ENCODE measurements at places on chromosomes 13 and 19.

DNA sequence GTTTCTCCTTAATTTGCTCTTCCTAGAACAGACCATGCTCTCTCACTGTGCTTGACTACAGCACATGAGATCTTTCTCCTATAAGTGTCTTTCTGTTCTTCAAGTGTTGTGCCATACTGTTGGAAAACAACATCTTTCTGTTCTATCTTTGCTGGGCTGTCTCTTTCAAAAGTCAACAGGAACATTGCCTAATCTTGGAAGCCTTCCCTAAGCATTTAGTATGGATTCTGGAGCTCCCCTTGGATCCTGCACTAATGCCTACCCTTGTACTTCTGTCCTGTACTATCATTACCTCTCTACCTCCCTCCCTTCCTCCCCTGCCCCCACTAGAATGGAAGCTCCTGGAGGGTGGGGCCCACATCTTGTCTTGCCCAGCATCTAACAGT, 26.8 kb downstream of the STARD13 start:
- no peak for DNase-seq

DNA sequence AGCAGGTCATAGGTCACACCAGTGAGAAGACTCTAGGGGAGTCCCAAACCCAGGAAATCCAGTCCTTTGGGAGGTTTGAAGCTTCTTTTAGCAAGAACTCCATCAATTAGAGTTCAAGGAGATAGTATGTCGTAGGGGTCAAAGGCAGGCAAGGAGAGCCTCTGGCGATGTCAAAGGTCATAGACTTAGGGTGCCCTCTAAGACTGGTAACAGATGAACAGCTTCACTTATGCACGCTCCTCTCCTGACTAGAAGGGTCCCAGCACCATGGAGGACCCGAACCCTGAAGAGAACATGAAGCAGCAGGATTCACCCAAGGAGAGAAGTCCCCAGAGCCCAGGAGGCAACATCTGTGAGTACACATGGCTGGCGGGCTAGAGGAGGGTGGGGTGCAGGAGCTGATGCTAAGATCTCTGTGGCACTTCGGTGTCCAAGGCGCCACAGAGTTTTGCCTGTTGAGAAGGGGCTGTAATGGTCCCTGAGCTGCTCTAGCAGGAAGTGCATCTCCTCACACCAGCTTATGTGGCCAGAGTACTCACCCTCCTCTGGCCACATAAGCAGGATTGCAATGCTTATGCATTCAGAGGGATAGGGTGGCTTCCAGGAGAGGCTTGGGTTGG, 557 bp downstream of the ZNF576 start:
- DNase-seq, result no peak

- no peak for DNase-seq
Observed at GRCh38 chr19:47673426-47673825, 39.8 kb upstream of the EHD2 start.

GRCh38 chr13:97171136-97171535, 51.0 kb upstream of the MBNL2 start:
- no peak for DNase-seq

GRCh38 chr13:57553932-57554331, 77.6 kb upstream of the PCDH17 start:
- no peak for DNase-seq

DNA sequence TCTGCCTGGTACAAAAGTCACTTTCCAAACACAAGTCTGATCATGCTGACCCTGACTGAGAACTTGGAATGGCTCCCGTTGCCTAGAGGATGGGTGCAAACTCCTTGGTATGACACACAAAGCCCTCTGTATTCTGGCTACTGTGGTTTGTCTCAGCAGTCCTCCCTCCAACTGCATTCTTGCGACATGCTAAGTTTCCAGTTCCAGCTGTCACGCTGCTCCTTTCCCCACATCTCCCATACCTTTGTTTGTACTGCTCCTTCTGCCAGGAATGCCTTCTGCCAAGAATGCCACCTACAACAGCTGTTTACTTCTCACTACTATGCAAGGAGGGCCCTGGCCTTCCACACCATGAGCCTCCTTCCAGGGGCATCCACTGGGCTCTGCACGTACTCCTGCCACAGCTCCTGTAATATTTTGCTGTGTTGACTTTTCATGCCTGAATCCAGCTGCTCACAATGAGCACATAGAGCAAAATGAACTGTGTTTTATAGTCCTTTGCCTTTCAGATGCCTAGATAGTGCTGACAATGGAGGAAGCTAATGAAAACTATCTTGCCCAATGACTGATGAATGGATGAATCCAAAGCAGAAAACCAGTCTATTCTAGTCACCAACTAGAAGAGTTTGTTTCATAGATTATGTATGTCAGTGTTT, 543.7 kb downstream of the EFNB2 start:
- DNase-seq, result no peak

- no peak for DNase-seq
Observed at GRCh38 chr13:40776232-40776631, 5.2 kb upstream of the MRPS31 start.

DNA sequence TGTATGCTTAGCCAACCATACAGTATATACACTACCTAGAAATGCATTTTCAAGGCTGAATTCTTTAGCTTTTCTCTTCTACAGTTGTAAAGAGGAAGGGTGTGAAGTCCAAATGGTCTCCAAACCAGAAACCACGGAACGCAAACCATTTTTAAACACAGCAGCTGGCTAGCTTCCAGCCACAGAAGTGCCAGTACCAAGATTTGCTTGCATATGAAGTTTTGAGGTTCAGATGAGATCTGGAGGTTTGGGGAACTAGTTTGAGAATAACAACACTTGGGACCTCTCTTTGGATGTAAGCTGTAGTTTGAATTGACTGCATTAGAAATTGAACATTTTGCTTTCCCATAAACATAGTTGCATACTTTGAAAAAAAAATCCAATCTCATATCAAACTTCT, 1243.5 kb downstream of the EFNB2 start:
- no peak for DNase-seq

GRCh38 chr19:16315825-16316505, 8.7 kb upstream of the KLF2 start:
- DNase-seq, result peak; percentile 75

GRCh38 chr19:40525234-40526051, 51.2 kb upstream of the SHKBP1 start:
- DNase-seq, result no peak

DNA sequence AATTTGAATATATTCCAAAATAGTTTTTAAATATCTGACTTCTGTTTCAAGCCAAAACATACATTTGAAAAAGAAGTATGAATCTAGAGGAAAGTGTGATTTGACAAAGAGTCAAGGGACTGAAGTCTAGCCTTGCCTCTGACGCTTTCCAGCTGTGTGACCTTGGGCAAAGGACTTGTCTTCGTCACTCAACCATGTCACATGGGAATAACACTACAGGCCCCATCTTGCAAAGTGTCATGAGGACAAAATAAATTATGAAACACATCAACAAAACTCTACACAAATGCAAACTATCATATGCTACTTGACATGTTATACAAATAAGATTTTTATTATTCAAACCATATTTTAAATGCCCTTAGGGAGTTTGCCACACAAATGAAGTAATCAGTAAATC, 73.0 kb downstream of the CYSLTR2 start:
- peak; percentile 75 for DNase-seq

- no peak for DNase-seq
Observed at GRCh38 chr13:97301382-97302095, 79.4 kb downstream of the MBNL2 start.

DNA sequence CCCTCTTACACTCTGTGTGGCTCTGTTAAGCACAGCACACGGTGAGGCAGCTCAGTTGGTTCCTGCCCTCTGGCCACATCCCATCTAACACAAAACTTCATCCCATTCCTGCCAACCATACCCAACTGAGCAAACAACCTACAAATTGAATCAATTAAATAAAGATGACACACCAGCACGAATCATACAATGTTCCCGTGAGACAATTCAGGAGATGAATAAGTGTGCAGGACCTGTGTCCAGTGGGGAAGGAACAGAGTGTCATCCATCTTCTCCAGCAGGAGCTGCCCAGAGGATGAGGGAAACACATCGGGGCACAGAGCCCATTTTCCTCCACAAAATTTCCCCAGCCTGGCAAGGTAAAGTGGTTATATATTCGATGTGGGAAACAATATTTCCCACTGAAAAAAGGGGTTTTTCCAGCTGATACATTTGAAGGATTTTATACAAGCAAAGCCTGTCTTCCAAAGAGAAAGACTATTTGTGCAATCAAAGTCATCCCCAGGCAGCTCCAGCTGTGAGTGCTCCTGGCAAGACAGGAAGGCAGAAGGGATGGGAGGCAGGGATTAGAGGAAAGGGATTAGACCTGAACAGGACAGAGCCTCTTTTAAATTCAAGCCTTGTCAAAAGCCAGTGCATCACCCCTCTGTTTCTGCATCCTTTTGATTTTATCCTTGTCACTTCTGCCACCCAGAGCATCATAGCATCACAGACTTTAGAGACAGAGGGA, 240.2 kb downstream of the LHFPL6 start:
- no peak for DNase-seq

DNA sequence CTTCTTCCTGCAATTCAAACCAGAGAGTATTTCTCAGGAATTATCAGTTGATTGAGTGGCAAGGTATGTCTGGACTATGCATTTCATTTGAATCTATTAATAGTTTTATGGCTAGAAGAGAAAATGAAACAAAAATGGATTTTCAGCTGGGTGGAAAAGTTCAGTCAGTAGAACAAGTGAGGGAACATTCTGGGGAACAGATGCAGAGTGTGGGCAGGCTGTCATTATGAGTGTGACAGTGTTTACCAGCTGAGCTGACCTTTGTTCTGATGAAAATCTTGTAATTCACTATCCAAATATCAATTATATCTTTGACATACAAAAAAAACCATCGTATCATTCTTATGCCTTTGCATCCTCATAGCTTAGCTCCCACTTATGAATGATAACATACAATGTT, 2.6 kb upstream of the CLC start:
- DNase-seq, result no peak

GRCh38 chr13:71624653-71625600, 242.1 kb downstream of the DACH1 start:
- DNase-seq, result no peak

DNA sequence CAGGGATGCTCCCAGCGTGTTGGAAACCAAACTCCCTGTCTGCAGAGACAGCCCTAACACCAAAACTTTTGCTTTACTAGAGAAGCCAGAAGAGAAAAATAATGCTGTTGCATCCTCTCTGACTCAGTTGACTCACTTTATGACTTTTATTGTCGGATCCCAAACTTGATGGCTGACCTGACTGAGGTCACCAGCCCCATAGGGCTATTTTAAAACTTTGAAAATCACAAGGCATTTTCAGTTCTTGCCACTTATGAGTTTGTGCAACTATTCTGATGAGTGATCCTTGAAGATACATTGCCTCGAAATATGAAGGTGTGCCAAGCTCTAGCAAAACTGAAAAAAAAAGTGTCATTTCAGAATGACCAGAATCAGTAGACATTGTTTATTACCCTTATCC, 320.2 kb downstream of the DLEU7 start:
- DNase-seq, result no peak

DNA sequence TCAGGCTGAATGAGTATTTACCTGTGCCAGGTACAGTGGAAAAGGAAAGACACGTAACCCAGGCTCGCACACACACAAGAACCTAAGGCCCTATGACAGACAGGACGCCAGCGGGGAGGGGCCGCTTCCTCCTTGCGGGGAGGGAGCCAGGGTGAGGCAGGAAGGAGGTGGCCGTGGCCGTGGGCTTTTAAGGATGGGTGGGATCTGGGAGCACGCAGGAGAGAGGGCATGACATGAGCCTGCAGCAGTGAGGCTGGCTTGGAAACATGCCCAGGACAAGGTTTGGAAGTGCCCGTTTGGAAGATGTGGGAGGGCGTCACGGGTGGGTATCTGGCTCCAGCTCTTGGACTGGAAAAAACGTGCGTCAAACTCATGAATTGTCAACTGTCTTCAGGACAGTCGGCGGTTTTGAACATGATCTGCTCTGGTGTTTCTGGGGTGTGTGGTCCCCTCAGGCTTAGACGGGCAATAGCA, 20.1 kb downstream of the SH3GL1 start:
- DNase-seq, result peak; percentile 83

DNA sequence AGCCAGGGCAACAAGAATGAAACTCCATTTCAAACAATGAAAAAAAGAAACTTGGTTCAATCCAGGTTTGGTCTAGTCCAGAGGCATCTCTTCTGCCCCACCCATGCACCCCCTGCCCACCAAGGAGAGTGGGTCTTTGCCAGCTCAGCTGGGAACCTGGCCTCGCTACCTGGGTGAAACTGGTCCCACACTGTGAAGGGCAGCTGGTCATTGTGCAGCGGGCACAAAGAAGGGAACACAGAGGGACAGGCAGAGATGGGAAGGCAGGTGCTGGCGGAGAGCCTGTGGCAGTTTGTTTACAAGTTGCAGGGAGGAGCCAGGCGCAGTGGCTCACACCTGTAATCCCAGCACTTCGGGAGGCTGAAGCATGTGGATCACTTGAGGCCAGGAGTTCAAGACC, 50.2 kb downstream of the CPAMD8 start:
- DNase-seq, result no peak

DNA sequence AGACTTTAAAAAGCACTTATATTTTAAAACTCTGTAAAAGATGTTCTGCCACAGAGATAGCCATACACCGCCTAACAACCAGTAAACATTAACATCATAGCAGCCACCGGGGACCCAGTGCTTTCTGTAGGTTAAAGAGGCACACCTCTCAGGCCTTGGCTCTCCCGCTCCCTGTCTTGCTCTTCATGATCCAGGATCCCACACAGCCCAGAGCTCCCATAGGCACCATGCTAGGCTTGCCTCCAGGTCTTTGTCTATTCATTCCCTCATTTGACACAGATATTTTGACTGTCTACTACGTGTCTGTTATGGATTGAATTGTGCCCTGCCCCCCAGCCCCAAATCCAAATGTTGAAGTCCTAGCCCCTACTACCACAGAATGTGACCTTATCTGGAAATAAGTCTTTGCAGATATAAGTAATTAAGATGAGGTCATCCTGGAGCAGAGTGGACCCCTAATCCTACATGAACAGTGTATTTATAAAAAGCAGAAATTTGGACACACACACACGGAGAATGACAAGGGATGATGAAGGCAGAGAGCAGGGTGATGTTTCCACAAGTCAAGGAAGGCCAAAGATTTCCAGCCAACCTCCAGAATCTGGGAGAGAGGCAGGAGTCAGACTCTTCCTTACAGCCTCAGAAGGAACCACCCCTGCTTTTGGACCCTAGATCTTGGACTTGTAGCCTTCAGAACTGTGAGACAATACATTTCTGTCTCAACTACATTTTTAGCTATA, 272.6 kb downstream of the DNAJC15 start:
- no peak for DNase-seq
